Central memory CD4-positive, alpha-beta T cell (primary cell): ENCODE measurements at places on chromosomes 11 and 22.
A peak's percentile ranks its signal among the peaks of the same experiment; 100 is the strongest.

GRCh38 chr11:75001686-75002085, 13.0 kb downstream of the NEU3 start:
- DNase-seq, result no peak

DNA sequence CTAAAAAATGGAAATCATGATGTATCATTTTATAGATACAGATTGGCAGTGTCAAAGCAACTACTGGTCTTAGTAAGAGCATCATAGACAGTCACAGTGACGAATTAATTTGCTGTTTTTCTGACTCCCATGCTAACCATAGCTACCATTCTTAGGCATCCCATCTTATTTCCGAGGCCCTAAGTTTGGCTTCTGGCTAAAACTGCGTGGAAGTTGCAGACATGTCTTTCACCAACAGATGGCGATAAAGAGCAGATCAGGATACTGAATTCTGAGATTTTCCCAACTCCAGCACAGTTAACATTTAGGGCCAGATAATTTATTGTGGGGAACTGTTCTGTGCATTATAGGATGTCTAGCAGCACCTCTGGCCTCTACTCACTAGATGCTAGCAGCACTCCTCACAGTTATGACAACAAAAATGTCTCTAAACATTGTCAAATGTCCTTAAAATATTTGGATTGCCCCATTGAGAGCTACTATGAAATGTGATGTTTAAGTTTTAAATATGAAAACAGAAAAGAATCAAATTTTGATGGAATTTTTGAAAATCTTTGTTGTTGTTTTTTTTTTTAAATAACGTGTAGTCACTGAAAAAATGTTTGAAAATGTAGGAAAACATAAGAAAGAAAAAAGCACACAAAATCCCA, 16.3 kb downstream of the OR2AG2 start:
- DNase-seq, result peak; percentile 29

- no peak for DNase-seq
Observed at GRCh38 chr11:106794058-106794457, 224.2 kb downstream of the GUCY1A2 start.

- no peak for DNase-seq
Observed at GRCh38 chr11:6321961-6322362, 1.7 kb upstream of the CAVIN3 start.

GRCh38 chr11:89516496-89516895, 25.3 kb upstream of the NOX4 start:
- DNase-seq, result no peak

DNA sequence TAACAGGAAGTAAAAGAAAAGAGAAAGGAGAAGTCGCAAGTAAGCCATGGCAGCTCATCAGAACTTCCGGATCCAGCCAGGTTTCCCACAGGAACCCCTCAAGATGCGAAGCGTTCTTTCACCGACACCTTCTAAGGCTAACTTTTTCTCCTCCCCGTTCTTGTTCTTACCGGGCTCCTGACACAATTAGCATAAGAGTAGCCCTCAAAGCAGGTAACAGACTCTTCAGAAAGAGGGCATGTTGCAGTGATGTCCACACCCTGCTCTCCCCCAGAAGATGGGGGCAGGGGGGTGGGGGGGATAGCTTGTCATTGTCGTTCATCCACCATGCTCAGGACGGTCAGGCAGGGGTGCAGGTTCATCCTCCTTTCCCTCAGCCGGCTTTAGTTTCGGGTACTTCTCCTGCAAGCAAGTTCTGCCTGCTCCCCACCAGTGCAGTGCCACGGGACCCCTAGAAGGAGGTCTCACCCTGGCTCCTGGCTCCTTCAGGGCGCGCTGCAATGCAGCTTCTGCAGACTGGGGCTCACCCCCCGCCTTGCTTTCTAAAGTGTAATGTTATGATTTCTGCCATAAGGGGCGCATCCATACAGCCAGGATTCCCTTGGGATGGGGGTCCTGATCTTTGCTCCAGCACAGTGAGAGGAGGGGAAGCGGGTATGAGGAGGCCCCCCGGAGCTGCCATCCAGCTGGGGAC, 2.3 kb downstream of the OPCML start:
- no peak for DNase-seq

DNA sequence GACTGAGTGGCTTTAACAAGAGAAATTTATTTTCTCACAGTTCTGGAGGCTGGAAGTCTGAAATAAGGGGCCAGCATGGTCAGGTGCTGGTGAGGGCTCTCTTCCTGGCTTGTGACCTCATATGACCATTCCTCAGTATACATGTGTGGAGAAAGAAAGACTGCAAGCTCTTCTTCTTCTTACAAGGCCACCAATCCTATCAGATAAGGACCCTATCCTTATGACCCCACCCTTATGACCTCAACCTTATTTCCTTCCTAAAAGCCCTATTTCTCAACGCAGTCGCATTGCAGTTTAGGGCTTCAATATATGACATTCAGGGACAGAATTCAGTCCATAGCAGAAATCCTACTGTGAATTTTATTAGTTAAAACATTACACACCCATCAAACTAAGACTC, 124.4 kb upstream of the RAG2 start:
- DNase-seq, result no peak

GRCh38 chr11:6594142-6594768, 9.2 kb downstream of the RRP8 start:
- no peak for DNase-seq

DNA sequence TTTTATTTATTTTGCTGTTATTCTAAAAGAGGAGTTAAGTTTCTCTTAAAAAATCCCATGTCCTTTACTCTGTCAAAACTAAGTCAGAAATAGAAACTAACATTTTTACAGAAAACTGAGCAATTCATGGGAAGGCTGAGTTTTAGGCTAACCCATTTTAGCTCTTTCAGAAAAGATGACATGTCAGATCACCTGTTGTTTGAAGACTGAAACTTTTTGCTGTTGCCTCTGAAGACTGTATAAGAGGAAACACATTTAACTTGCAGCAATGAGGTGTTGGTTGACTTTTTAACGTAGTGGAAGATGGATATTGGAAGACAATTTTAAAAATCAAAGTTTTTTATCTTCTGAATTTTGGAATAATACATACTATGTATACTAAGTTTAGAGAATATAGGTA, 115.4 kb downstream of the METTL15 start:
- no peak for DNase-seq

DNA sequence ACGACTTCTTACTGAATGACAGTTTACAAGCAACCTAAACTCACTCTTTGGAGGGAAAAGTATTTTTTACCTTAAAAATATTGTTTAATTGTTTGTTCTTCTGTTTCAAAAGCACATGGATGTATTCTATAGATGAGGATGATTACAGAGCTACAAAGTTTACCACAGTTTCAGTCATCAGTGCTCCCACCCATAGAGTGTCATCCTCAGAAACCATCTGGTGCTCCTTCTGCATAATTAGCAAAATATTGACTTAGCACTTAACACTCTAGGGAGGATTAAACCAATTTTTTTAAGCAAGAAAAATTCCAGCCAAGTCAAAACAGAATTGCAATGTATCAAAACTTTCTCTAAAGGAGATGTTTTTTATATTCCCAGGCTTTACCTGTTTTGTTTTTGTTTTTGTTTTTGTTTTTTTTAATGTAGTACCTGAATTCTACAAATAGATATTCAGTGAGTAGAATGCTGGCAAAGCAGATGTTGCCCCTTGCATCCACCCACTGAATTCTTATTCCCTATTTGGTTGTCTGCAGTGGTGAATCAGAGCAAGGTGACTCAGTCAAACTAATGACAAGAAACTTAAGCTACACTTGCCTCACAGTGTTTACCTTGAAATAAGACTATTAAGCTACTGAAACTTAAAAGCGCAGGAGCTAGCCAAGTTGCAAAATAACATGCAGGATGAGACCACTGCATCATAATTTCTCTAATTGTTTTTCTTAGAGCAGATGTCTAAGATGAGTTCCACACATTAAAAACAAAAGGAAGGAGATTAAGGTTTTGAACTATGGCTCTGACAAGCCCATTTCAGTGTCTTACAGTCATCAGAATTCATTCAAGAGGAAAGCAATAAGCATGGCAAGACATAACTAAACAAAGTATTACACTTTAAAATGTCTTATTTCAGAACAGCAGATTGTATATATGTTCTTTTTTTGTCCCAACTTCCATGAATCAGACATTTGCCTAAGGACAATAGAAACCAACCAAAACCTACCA, 155.1 kb upstream of the SOX6 start:
- no peak for DNase-seq

DNA sequence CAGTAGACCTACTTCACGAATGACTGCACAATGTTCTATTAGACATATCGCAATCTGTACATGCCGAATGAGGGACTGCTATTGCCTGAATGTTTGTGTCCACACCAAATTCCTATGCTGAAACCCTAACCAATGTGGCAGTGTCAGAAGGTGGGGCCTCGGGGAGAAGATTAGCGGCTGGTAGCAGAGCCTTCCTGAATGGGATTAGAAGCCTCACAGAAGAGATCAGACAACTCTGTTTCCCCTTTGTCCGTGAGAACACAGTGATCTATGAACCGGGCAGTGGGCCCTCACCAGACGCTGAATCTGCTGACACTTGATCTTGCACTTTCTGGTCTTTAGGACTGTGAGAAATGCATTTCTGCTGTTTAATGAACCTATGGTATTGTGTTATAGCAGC, 33.1 kb downstream of the LRFN4 start:
- no peak for DNase-seq

DNA sequence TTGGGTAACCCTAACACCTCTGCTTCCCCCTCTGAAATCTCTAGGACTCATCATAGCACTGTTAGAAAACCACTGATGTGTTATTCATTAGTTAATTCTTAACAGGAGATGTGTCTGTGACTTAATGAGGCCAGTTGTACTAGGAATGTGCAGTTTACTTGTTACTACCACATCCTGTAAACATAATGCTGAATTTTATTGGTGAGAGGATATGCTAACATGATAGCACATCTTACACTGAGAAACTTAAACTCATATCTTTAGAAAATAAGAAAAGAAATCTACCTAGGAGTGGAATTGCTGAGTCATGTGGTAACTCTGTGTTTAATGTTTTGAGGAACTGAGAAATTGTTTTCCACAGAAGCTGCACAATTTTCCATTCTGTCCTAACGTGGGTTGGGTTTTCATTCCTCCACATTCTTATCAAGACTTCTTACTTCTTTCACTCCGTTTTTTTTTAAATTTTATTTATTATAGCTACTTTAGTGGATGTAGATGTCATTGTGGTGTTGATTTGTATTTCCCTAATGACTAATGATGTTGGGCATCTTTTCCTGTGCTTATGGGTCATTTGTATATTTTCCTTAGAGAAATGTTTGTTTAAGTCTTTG, 33.7 kb downstream of the RNF121 start:
- no peak for DNase-seq
